Daoy (cell line): ENCODE measurements at places on chromosomes 3 and 15. TPM values are rescaled to one million over a fixed set of nuclear protein-coding genes. Genes with fewer than 3 reads are reported as not detected.

The CLCN2 gene
- total RNA-seq = 3.5 and 4.7 TPM in 2 replicates

The MINAR1 gene
- 0.48 and 1.3 TPM in 2 replicates for total RNA-seq

The ARHGEF26 gene
- total RNA-seq = 6.6 and 9.3 TPM in 2 replicates

The SI gene
- total RNA-seq = not detected in 2 replicates

The PODXL2 gene
- 55.3 and 78.7 TPM in 2 replicates for total RNA-seq

The DOCK3 gene
- 0.36 and 0.51 TPM in 2 replicates for total RNA-seq

The ITIH3 gene
- not detected in 2 replicates for total RNA-seq

The BNC1 gene
- total RNA-seq = 8.5 and 9.1 TPM in 2 replicates

The ATP13A5 gene
- 0.30 TPM in 1 of 2 replicates, not detected in the other for total RNA-seq

The CPN2 gene
- total RNA-seq = not detected in 2 replicates

The TMIE gene
- not detected in 2 replicates for total RNA-seq

The MESP2 gene
- total RNA-seq = 0.29 and 0.54 TPM in 2 replicates

The CELSR3 gene
- total RNA-seq = 1.9 and 2.4 TPM in 2 replicates

The FEM1B gene
- 19.1 and 21.3 TPM in 2 replicates for total RNA-seq

The FETUB gene
- not detected in 2 replicates for total RNA-seq

The SHC4 gene
- 0.24 and 1.3 TPM in 2 replicates for total RNA-seq

The THRB gene
- total RNA-seq = 0.15 and 0.86 TPM in 2 replicates

The NLGN1 gene
- total RNA-seq = 6.0 and 12.1 TPM in 2 replicates

The RTP4 gene
- 2.0 and 5.2 TPM in 2 replicates for total RNA-seq

The CCR4 gene
- not detected in 2 replicates for total RNA-seq

The SLC2A2 gene
- total RNA-seq = not detected in 2 replicates

The SLC27A2 gene
- total RNA-seq = 1.1 and 1.3 TPM in 2 replicates

The HTR3E gene
- not detected in 2 replicates for total RNA-seq

The GOLGA8M gene
- not detected in 2 replicates for total RNA-seq

The GOLGA8H gene
- 0.17 and 1.6 TPM in 2 replicates for total RNA-seq

The ZPLD1 gene
- total RNA-seq = 0.06 TPM in 1 of 2 replicates, not detected in the other

The SPSB4 gene
- 2.3 and 2.4 TPM in 2 replicates for total RNA-seq

The NCEH1 gene
- total RNA-seq = 10.7 and 13.6 TPM in 2 replicates

The DLEC1 gene
- not detected in 2 replicates for total RNA-seq
